Activated naive CD4-positive, alpha-beta T cell treated with anti-CD3 and anti-CD28 coated beads, Interleukin-2, amount 50 U/mL, for 72 hours (primary cell): ENCODE measurements at places on chromosomes 13 and 19. TPM values are rescaled to one million over a fixed set of nuclear protein-coding genes. Genes with fewer than 3 reads are reported as not detected.

- DNase-seq = no peak
Measured at GRCh38 chr19:30521937-30522336, 149.8 kb downstream of the ZNF536 start.

- no peak for DNase-seq
Measured at GRCh38 chr13:80259159-80259558, 81.8 kb downstream of the SPRY2 start.

GRCh38 chr19:3336680-3337523 lies 29.5 kb upstream of the NFIC start:
- DNase-seq = no peak

GRCh38 chr13:35475212-35475959 lies 1.1 kb downstream of the MAB21L1 start:
- no peak for DNase-seq

DNA sequence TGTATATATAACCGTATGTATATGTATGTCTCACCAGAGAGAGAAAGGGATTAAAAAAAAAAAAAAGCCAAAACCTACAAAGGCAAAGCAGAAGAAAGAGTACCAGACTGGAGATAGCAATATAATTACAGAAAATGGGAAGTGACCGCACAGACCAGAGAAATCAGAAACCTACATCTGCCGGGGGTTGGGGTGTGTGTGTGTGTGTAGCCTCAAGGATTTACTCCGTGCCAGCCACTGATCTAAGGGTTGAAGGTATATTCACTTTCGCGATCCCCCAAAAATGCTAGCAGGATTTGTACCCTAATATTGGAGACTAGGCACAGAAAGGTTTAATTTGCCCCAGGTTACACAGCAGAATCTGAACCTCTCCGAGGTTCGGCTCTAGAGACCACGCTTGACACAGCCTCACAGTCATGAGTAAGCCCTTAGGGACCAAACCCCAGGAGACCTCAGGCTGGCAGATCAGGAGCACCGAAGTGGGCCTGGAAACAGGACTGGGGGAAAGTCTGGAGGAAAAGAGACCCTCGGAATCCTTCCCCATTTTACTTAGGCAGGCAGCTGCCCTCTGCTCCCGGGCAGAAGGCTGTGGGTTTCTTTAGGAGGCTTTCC lies 14.8 kb downstream of the ARL11 start:
- DNase-seq = no peak

- no peak for DNase-seq
Measured at GRCh38 chr19:10237702-10238101, 6.6 kb upstream of the S1PR2 start.

DNA sequence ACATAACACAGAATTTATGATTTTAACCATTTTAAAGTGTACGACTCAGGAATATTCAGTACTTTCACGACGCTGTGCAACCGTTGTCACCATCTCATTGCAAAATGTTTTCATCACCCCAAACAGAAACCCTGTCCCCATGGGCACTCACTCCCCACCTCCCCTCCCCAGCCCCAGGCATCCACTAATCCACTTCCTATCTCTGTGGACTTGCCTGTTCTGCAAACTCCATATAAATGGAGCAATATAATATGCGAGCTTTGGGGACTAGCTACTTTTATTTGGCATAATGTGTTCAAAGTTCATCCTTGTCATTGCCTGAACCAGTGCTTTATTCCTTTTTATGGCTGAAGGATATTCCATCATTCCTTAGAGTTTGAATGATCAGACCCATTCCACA lies 7.3 kb upstream of the INSR start:
- DNase-seq = no peak

- no peak for DNase-seq
Measured at GRCh38 chr13:97321616-97322321, 99.6 kb downstream of the MBNL2 start.

GRCh38 chr13:54232700-54233099 lies 1204.1 kb downstream of the OLFM4 start:
- no peak for DNase-seq

GRCh38 chr13:100789481-100789880 lies 114.9 kb upstream of the TMTC4 start:
- DNase-seq = no peak

GRCh38 chr13:43119206-43119605 lies 95.8 kb downstream of the DNAJC15 start:
- no peak for DNase-seq

- no peak for DNase-seq
Measured at GRCh38 chr13:101398191-101398590, 18.1 kb downstream of the NALCN start.

FAM124A gene
- total RNA-seq = 0.35 TPM

PNMA8B gene
- total RNA-seq = 0.43 TPM

QPCTL gene
- 30.6 TPM for total RNA-seq

CEACAM20 gene
- not detected for total RNA-seq

PRX gene
- total RNA-seq = 0.77 TPM

ZNF665 gene
- 3.1 TPM for total RNA-seq

KANK3 gene
- total RNA-seq = 1.7 TPM

GRIN2D gene
- 0.45 TPM for total RNA-seq
